Right atrium auricular region (tissue), 2 donors: ENCODE measurements at places on chromosomes 7 and 10. TPM values are rescaled to one million over a fixed set of nuclear protein-coding genes. Genes with fewer than 3 reads are reported as not detected.

The ZNF727 gene
- total RNA-seq = 0.63 TPM

The NUDT13 gene
- total RNA-seq = 0.90 TPM

The SPDYE18 gene
- not detected for total RNA-seq

The SPDYE1 gene
- not detected for total RNA-seq

The CTAGE15 gene
- not detected for total RNA-seq

The SEMA4G gene
- total RNA-seq = 3.4 TPM

The PPA1 gene
- total RNA-seq = 48.0 TPM

The RELN gene
- total RNA-seq = 8.0 TPM

The HTR7 gene
- total RNA-seq = 0.33 TPM

The HTR5A gene
- total RNA-seq = not detected

The MGAM2 gene
- total RNA-seq = 0.15 TPM

The CFAP46 gene
- 0.35 TPM for total RNA-seq

The FAM25G gene
- total RNA-seq = not detected
